ENCODE measurements at places on chromosomes 4 and X. TPM values are rescaled to one million over a fixed set of nuclear protein-coding genes. Genes with fewer than 3 reads are reported as not detected.
A peak's percentile ranks its signal among the peaks of the same experiment; 100 is the strongest.

Gene TMEM131L
- 8.6 TPM for total RNA-seq

Gene PAGE5
- not detected for total RNA-seq

Gene AADAT
- total RNA-seq, result 10.7 TPM

Gene TLR7
- total RNA-seq, result not detected

DNA sequence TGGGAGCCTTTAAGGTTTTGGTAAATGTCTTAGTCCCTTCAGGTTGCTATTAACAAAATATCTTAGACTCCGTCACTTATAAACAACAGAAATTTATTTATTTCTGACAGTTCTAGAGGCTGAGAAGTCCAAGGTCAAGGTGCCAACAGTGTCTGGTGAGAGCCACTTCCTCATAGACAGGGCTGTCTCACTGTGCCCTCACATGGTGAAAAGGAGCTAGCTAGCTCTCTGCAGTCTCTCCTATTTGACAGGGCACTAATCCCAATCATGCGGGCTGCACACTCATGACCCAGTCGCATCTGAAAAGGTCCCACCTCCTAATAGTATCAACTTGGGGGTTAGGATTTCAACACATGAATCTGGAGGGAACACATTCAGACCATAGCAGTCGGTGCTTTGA lies 63.4 kb upstream of the KLF3 start:
- H3K4me3 ChIP-seq, result no peak overlapping the region
- H3K27me3 ChIP-seq, result peaks cover 18% of the 10 kb centered on the region
- H3K36me3 ChIP-seq, result no peaks in the 10 kb centered on the region
- peaks cover 2% of the 10 kb centered on the region for H3K4me1 ChIP-seq

- peak; percentile 67 for DNase-seq
- H3K4me3 ChIP-seq, result no peak overlapping the region
- peaks cover 20% of the 10 kb centered on the region for H3K4me1 ChIP-seq
- H3K27ac ChIP-seq, result peak overlapping the region; percentile 46
- peaks cover 5% of the 10 kb centered on the region for H3K36me3 ChIP-seq
These were observed 137.5 kb downstream of the AMMECR1 start for GRCh38 chrX:110180176-110180927.

- peaks cover 19% of the 10 kb centered on the region for H3K36me3 ChIP-seq
- DNase-seq, result no peak
- peak overlapping the region; percentile 89 for H3K4me3 ChIP-seq
- H3K27me3 ChIP-seq, result no peaks in the 10 kb centered on the region
- peaks cover 51% of the 10 kb centered on the region for H3K4me1 ChIP-seq
- peak overlapping the region; percentile 97 for H3K27ac ChIP-seq
These were observed 1.9 kb downstream of the FAM114A1 start for GRCh38 chr4:38869511-38869910.

DNA sequence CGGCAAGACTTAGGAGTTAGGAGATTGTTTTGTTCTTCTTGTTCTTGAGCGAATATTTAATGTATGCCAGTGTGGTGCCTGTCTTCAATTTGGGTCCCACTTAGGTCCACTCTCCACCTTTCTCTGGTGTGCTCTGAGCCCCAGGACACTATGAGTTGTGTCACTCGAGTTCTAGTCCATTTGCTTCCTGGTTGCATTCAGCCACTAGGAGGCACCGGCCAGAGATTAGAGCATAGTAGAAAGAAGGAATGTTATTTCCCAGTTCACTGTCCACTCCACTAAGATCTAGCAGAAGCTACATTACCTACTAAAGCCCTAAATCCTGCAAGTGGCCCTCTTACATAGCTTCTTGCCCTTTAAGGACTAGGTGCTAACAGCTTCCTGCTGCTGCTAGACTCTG lies 326.9 kb downstream of the NAF1 start:
- H3K4me3 ChIP-seq, result no peak overlapping the region
- H3K27ac ChIP-seq, result no peak overlapping the region
- no peaks in the 10 kb centered on the region for H3K36me3 ChIP-seq
- H3K27me3 ChIP-seq, result no peaks in the 10 kb centered on the region
- DNase-seq, result no peak
- no peaks in the 10 kb centered on the region for H3K4me1 ChIP-seq

- H3K4me3 ChIP-seq, result no peak overlapping the region
- H3K27me3 ChIP-seq, result peaks cover 2% of the 10 kb centered on the region
- DNase-seq, result no peak
- H3K27ac ChIP-seq, result peak overlapping the region; percentile 88
These were observed 193.5 kb upstream of the C1QTNF7 start for GRCh38 chr4:15234116-15234855.

DNA sequence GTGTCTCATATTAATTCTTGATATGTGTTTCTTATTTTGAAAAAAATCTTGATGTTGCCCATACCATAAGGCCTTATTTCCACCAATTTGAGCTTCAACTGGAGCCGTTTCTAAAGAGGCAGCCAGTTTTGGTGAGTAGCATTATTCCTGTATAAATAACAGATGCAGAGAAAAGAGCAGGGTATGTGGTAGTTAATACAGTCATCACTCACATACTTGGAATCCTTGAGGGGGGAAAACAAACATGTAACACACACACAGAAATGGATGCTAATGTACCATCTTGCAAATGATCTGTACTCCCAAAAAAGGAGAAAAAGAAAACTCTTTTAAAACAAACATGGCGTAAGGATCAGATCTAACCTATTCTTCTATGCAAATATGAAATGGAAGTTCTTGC lies 389.7 kb downstream of the GPM6A start:
- H3K27me3 ChIP-seq, result no peaks in the 10 kb centered on the region
- DNase-seq, result no peak
- H3K4me3 ChIP-seq, result no peak overlapping the region
- H3K36me3 ChIP-seq, result peaks cover 18% of the 10 kb centered on the region
- H3K4me1 ChIP-seq, result peaks cover 65% of the 10 kb centered on the region

DNA sequence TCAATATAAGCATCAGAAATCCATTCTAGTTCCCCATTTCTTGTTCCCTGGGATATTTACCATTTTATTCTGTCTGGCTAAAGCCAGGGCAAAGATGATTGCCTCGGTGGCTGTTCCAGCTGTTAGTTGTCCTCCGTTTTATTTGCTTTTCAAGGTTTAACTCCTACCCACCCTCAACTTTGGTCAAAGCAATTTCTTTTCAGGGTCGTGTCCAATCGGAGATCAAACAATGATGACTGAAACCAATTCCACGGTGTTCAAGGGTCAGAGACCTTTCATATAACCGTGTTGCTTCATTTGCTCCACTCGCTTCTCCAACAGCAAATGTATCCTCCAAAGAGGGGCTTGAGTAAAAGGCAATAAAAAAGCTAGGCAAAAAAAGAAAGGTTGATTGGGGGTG lies 193.5 kb upstream of the FTHL17 start:
- peak overlapping the region; percentile 84 for H3K27ac ChIP-seq
- no peak for DNase-seq
- H3K4me3 ChIP-seq, result peak overlapping the region; percentile 83
- H3K4me1 ChIP-seq, result peaks cover 34% of the 10 kb centered on the region
- peaks cover 31% of the 10 kb centered on the region for H3K36me3 ChIP-seq
- H3K27me3 ChIP-seq, result no peaks in the 10 kb centered on the region

- peak overlapping the region; percentile 85 for H3K27ac ChIP-seq
- peaks cover 15% of the 10 kb centered on the region for H3K4me1 ChIP-seq
- H3K27me3 ChIP-seq, result no peaks in the 10 kb centered on the region
- H3K4me3 ChIP-seq, result peak overlapping the region; percentile 83
These were observed 181.1 kb downstream of the LARP7 start for GRCh38 chr4:112817933-112818593.

GRCh38 chrX:66232296-66232695 lies 68.2 kb downstream of the HEPH start:
- DNase-seq, result no peak
- H3K27ac ChIP-seq, result no peak overlapping the region
- no peaks in the 10 kb centered on the region for H3K4me1 ChIP-seq
- H3K4me3 ChIP-seq, result no peak overlapping the region

DNA sequence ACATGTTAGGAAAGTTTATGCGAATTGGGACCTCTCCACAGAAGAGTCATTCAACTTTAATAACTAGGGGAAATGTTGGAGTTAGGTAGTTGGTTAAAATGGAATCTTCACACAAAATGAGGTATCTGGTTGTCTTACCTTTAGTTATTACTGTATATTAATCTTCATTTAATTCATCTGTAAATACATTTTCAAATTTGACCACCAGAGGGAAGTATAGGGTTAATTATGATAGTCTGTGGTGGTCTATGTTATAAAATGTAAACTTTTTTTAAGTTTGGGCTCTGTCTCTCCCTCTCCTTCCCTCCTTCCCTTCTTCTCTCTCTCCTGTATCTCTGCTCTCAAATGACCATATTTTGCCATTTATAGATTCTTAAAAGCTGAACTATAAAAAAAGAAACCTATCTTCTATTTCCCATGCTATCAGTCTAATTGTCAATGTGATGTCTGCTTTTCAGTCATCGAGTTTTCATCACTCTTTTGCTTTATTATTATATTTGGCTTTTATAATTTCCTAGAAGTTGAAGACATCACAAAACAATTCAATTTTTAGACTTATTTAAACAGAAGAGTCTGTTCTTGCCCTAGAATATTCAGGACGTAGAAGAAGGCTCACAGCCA lies 49.8 kb downstream of the TMEM144 start:
- H3K27me3 ChIP-seq, result no peaks in the 10 kb centered on the region
- no peaks in the 10 kb centered on the region for H3K36me3 ChIP-seq
- H3K27ac ChIP-seq, result no peak overlapping the region
- no peak for DNase-seq
- H3K4me3 ChIP-seq, result no peak overlapping the region

DNA sequence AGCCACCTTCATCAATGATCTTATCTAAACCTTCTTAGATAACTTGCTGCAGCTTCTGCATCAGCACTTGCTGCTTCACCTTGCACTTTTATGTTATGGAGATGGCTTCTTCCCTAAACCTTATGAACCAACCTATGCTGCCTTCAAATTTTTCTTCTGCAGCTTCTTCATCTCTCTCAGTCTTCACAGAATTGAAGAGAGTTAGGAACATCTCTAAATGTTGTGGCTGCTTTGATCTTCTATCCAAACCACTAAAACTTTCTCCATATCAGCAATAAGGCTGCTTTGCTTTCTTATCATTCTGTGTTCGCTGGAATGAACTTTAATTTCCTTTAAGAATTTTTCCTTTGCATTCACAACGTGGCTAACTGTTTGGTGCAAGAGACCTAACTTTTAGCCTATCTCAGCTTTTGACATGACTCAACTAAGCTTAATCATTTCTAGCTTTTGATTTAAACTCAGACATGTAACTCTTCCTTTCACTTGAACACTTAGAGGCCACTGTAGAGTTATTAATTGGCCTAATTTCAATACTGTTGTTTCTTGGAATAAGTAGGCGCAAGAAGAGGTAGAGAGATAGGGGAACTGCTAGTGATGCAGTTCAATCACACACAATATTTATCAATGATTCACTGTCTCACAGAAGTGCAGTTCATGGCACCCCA lies 36.1 kb upstream of the CORIN start:
- peaks cover 2% of the 10 kb centered on the region for H3K4me1 ChIP-seq
- no peak overlapping the region for H3K4me3 ChIP-seq
- H3K27me3 ChIP-seq, result no peaks in the 10 kb centered on the region
- no peak for DNase-seq
- H3K27ac ChIP-seq, result no peak overlapping the region

DNA sequence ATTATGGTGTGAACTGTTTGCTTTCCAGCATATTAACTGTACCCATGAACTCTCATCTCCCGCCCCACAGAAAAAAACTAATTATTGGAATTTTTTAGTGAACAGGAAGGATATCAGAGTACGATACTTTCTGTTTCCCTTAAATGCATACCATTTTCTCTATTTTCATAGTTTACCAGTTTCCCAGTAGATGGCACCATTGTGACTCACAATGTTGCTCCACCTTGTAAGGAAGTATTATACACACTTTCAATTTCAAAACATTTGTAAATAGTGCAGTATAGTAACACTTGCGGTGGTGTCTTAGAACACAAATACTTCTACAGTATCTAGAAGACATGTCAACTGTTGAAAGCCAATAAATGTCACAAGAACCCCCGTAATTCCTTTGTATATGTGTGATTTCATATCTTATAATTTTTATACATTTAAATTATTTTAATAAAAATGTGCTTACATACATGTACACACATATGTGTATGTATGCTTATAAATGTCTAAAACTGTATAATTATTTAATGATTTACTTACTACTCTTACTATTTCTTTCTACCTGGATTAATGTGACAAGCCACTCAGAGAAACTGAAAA lies 167.3 kb downstream of the SLIT2 start:
- H3K27ac ChIP-seq, result peak overlapping the region; percentile 90
- no peaks in the 10 kb centered on the region for H3K27me3 ChIP-seq
- H3K4me1 ChIP-seq, result peaks cover 30% of the 10 kb centered on the region
- H3K36me3 ChIP-seq, result no peaks in the 10 kb centered on the region
- peak overlapping the region; percentile 75 for H3K4me3 ChIP-seq
- DNase-seq, result no peak

DNA sequence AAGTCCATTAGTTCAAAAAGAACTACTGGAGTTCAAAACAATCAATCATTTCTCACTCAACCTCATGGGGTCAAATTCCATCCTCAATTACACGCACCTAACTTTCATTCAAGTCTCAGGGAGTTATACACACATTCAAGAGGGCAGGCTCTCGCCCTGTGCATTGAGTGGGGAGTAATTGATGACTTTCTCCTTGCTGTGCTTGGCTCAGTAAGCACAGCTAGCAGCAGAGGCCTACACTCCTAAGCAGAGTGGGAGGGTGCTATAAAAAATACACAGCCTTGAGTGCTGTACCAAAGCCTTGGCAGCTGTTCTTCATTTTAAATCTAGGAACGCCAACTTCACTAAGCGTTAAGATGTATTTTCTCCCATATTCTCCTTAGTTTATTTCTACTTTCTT lies 958.3 kb upstream of the ADGRL3 start:
- DNase-seq, result no peak
- H3K27me3 ChIP-seq, result no peaks in the 10 kb centered on the region
- H3K4me3 ChIP-seq, result no peak overlapping the region

- no peak for DNase-seq
- H3K4me3 ChIP-seq, result no peak overlapping the region
- peaks cover 17% of the 10 kb centered on the region for H3K4me1 ChIP-seq
- H3K27ac ChIP-seq, result no peak overlapping the region
- peaks cover 47% of the 10 kb centered on the region for H3K27me3 ChIP-seq
These were observed 243.8 kb upstream of the HHIP start for GRCh38 chr4:144402176-144402575.

Data from osteocyte (in vitro differentiated cells).